SK-MEL-5 (cell line): ENCODE measurements at places on chromosomes 13 and 19. TPM values are rescaled to one million over a fixed set of nuclear protein-coding genes. Genes with fewer than 3 reads are reported as not detected.

- no peak for DNase-seq
Observed at GRCh38 chr13:93435651-93436050, 209.0 kb downstream of the GPC6 start.

DNA sequence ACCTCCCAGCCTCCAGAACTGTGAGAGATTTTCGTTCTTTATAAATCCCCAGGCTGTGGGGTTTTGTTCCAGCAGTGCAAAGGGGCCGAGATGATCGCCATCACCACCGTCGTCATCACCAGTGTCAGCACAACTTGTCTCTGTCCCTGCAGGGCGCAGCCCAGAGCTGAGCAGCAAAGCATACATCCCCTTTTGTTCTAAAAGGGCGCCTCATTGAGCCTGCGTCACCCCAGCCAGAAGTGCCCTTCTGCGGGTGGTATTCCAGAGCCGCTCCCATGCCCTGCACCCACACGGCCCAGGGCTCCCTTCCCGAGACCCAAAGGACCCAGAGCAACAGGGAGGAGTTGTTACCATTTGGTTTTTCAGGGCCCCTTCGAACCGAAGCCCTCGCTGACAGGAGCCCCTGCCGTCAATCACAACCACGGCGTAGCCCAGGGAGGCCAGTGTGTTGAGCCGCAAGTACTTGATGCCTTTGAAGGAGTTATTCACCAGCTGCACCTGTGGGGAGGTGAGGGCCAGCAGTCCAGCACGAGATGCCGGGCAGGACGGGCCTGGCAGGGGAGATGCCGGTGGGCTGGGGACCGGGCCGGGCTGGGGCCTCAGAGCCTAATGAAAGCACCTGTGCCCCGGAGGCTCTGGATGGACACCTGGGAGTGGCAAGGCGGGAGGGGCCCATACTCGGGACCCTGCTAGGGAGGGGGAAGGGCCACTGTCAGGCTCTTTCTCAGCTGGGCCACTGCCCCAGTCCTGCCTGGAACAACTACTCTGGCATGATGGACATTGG is 14.4 kb upstream of the MYDGF start:
- DNase-seq = no peak

- DNase-seq = no peak
Observed at GRCh38 chr19:5976768-5977167, 1.2 kb downstream of the RANBP3 start.

DNA sequence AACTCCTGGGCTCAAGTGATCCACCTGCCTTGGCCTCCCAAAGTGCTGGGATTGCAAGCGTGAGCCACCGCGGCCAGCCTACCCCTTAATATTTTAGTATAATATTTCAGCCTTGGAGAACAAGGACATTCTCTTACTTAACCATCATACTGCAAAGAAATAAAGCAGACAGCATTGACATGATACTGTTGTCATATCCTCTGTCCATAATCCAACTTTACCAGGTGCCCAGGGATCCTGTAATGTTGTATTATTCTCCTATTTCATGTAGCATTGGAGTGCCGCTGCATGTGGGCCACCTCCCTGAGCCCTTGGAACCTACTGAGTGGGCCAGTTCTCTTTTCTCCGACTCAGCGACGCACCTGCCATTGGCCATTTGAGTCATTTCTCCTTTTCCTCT is 21.4 kb upstream of the EHD2 start:
- no peak for DNase-seq

DNA sequence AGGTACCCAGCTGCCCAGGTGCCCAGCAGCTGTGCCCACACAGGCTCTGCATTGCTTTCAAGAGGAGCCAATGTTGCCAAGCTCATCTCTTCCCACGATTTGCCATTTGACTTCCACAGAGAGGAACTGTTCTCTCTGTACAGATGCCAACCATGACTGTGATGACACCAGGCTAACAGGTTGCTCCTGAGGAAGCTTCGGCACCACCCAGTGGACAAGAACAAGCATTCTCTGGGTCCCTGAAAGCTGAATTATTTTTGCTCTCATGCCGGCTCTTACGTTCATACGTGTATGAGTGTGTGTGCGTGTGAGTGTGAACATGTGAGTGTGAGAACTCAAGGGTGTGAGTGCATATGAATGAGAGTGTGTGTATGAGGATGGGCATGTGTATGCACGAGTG is 535.2 kb downstream of the LIG4 start:
- peak; percentile 7 for DNase-seq

Gene CILP2
- total RNA-seq = not detected in 2 replicates

Gene ZIK1
- 1.7 and 2.3 TPM in 2 replicates for total RNA-seq
